ENCODE measurements at places on chromosomes 7 and 10.

- no peak for DNase-seq
Measured at GRCh38 chr10:23558361-23558799, 119.5 kb downstream of the OTUD1 start.

DNA sequence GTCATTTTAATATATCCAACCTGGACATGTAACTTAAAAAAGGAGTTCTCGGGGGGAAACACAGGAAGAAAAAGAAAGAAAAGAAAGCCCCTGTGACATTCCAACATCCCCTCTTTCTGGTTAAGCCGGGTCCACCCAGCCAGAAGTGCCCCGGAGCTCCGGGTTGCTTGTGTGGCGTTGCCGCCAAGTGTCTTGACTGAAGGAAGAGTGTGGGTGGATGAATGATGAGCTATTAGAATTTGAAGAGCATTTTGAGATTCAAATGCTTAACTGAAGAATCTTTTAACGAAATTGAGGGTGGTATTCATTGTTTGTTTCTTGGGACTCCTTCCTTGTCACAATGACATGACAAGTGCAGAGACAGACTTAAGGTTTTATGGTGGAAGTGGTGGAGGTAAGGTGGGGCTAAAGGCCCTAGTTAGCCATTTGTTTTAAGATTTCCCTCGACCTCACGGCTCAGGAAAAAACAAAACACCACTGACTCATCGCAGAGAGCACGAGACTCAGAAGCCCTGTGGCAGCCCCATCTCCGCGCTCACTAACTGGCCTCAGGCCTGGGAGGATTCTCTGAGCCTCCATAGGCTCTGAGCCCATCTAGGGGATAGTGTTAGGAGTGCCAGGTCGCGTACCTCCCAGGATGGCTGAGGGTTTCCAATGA, 1.8 kb upstream of the GLI3 start:
- DNase-seq = no peak

DNA sequence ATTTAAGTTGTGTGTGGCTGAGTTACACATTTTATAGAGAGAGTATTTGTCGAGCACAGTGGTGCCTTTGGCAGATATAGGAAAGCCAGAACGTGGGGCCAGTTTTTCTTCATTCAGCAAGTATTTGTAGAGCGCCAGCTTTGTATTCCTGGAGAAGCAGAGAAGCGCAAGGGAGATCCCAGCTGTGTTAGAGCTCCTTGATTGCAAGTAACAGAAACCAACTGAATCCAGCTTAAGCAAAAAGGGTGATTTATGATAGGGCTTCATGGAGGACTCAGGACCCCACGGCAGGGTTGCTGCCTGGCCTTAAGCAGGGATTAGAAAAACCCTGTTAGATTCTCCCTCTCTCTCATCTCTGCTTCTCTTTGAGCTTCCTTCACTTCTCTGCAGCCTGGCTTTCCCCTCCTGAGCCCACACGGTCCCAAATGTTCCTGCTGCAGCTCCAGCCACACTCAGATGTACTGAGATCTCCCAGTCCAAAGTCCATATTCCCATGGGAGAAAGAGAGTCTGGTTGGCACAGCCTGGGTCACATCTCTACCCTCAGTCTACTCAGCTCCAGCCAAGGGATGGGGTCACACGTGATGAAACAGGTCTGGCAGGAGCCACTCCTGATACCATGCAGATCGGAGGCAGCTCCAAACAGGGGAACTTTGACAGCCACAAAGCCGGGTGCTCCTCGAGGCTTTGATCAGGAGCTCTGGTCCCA, 16.7 kb downstream of the UBTD1 start:
- DNase-seq = no peak

GRCh38 chr7:34371922-34372321, 286.1 kb upstream of the NPSR1 start:
- no peak for DNase-seq

GRCh38 chr10:101901340-101901739, 57.7 kb upstream of the KCNIP2 start:
- no peak for DNase-seq

DNA sequence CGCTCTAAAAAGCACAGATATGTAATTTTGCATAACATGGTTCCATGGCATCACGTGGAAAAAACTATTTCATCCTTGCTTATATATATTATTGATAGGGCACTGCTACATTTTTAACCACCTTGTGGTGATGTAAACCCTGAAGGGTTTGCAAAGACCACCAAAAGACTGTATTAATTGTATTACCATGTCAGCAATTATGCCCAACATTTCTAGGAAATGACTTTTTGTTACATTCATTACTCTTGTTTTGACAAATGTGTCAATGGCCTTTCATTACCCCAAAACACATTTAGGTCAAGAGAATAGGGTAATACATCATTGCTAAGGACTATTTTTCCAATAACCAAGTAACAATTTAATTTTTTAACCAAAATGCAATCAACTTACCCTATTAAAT, 142.2 kb downstream of the NRCAM start:
- no peak for DNase-seq

GRCh38 chr10:4693967-4694366, 132.0 kb upstream of the AKR1E2 start:
- DNase-seq = no peak

DNA sequence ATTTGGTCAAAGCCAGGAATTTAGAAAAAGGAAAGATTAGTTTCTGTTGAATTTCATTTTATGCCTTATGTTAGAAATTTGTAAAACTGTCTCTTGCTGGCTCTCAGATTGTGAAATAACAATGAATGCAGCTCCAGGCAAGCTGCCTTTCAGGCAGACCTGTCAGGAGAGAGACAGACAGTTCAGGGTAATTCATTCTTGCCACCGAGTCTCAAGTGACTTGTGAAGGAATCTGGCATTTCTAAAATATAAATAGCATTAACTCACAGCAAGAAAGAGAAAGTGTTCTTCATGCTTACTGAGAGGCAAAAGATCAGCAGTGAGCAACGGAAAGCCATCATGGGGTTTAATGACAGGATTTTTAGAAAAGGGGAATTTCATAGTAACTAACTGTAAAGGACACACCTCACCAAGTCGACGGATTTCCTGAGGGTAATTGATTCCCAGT, 442.3 kb upstream of the AKR1E2 start:
- no peak for DNase-seq

- no peak for DNase-seq
Measured at GRCh38 chr7:127920787-127921438, 110.3 kb downstream of the LRRC4 start.

DNA sequence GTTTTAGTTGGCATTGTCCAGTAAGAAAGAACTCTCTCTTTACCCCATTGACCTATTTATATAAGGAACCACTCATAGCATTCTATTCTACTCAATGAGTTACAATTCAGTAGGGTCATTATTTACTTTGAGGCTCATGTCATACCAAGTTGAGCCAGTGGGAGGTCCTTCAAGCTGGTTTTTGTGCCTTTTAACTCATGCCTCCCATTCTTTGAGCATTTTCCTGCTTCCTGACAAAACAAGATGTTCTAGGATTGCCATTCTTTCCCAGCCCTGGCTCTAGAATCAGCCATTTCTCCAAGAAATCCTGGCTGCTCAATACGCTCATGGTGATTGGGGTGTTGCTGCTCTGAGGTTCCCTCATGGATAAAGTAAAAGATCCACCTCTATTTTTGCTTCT, 250.1 kb downstream of the ABCA13 start:
- no peak for DNase-seq

DNA sequence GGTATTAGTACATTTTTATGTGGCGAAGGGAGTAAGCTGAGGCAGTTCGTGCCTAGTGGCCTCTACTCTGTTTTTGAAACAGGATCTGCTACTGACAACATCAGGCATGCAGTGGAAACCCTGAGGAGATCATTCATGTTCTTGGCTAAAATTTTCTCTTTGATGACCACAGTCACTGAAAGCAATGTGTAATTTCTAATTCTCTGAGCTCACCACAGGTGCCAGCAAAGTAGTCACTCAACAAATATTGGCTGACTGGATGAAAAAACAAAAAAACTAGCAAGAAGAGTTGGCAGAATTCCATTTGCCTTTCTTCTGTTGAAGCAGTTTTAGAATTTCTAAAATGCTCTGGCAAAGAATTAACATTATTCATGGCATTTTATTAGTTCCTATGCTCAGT, 176.5 kb upstream of the KCTD7 start:
- DNase-seq = no peak

- no peak for DNase-seq
Measured at GRCh38 chr7:82153776-82154175, 289.8 kb downstream of the CACNA2D1 start.

- DNase-seq = no peak
Measured at GRCh38 chr7:149126662-149127266, 640 bp upstream of the ZNF425 start.

Data from NCI-H1694 (cell line).